ENCODE measurements at places on chromosomes 12 and 14. TPM values are rescaled to one million over a fixed set of nuclear protein-coding genes. Genes with fewer than 3 reads are reported as not detected.

SLCO1C1 gene
- total RNA-seq = not detected

PRR4 gene
- 7.5 TPM for total RNA-seq

GPR162 gene
- total RNA-seq = 145 TPM

TRMT61A gene
- total RNA-seq = 7.8 TPM

CLEC4C gene
- not detected for total RNA-seq

TSHR gene
- 0.74 TPM for total RNA-seq

RBP5 gene
- total RNA-seq = 1.2 TPM

GNB3 gene
- 45.7 TPM for total RNA-seq

ANKRD52 gene
- 49.1 TPM for total RNA-seq

CPNE8 gene
- total RNA-seq = 5.9 TPM

ZBTB42 gene
- total RNA-seq = 6.0 TPM

ACRBP gene
- total RNA-seq = 2.5 TPM

CPNE6 gene
- total RNA-seq = 0.44 TPM

PKP2 gene
- total RNA-seq = 2.5 TPM

CCDC177 gene
- 7.8 TPM for total RNA-seq

FGD4 gene
- total RNA-seq = 105 TPM

PTHLH gene
- total RNA-seq = 1.1 TPM

RTRAF gene
- total RNA-seq = 178 TPM

SMCO2 gene
- not detected for total RNA-seq

KIAA0586 gene
- total RNA-seq = 27.8 TPM

NANOG gene
- 1.3 TPM for total RNA-seq

C12orf60 gene
- 0.88 TPM for total RNA-seq

IL22 gene
- total RNA-seq = not detected

ABCC9 gene
- 17.7 TPM for total RNA-seq

GALNT16 gene
- 124 TPM for total RNA-seq

TAS2R13 gene
- 2.0 TPM for total RNA-seq

GZMH gene
- total RNA-seq = not detected

CNIH1 gene
- total RNA-seq = 71.9 TPM

PMCH gene
- total RNA-seq = not detected

ANKS1B gene
- total RNA-seq = 11.3 TPM

FIGNL2 gene
- 107 TPM for total RNA-seq

IFNG-AS1 gene
- not detected for total RNA-seq

SLC4A8 gene
- total RNA-seq = 80.0 TPM

FAM177A1 gene
- total RNA-seq = 72.7 TPM

KLRG1 gene
- 5.2 TPM for total RNA-seq

AQP6 gene
- total RNA-seq = 0.37 TPM

NEK9 gene
- total RNA-seq = 50.7 TPM

GTF2H3 gene
- total RNA-seq = 23.0 TPM

CIROP gene
- total RNA-seq = not detected

HSPA2 gene
- total RNA-seq = 23.9 TPM

ARHGAP9 gene
- 52.0 TPM for total RNA-seq

RD3L gene
- total RNA-seq = not detected

KLRB1 gene
- total RNA-seq = not detected

PZP gene
- not detected for total RNA-seq

Data from glutamatergic neuron (in vitro differentiated cells).